ENCODE measurements at places on chromosomes 3 and 15.

DNA sequence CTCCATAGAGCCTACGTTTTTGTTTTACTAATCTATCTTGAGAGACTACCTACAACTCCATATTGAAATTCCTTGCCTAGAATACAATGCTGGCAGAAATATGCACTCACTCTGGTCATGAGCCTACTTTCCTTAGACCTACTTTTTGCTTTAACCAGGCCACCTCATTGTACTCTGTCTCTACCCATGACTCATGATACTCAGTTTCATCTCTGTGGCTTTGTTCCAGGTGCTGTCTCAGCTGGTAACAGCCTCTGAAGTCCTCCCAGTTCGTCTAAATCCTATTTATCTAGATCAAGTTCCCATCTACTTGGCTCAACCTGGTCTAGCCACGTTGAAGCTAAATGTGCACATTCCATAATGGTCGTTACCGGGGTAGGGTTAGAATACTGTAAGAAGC is 536.4 kb downstream of the RSL24D1 start:
- DNase-seq = no peak

GRCh38 chr15:89329329-89330084 is 5.1 kb downstream of the POLG start:
- no peak for DNase-seq

DNA sequence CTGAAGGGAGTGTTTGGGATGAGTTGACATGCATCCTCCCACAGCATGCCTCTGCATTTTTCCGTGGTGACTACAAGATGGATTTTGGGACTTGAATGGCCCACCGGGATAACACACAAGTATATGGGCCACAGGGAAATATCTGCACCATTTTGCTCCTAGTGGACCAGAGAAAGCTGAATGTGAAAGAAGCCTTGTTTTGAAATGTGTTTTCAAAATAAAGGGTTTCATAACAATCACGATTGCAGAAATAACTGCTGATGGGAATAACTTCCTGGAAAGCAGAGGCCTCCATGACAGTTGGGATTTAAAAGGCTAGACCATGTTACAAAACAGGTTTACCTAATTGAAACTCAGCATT is 77.5 kb upstream of the PRR23C start:
- no peak for DNase-seq

DNA sequence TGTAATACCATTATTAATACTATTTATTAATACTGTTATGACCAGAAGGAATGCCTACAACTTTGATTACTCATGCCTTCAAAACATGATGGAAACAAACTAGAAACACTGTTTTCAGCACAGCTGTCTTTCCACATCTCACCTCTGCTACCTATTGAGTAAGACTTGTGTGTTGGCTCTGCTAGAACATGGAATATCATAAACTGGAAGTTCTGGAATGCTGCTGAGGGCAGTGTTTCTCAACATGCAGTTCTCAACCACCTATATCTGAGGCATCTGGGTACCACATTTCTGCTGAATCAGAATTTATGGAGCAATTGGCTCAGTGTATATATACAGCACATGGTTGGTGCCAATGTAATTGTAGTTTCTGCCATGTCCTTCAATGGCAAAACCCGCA is 392.1 kb downstream of the TUSC7 start:
- no peak for DNase-seq

GRCh38 chr3:195319060-195319459 is 48.1 kb upstream of the XXYLT1 start:
- no peak for DNase-seq

GRCh38 chr15:85491691-85492090 is 111.3 kb downstream of the AKAP13 start:
- no peak for DNase-seq

DNA sequence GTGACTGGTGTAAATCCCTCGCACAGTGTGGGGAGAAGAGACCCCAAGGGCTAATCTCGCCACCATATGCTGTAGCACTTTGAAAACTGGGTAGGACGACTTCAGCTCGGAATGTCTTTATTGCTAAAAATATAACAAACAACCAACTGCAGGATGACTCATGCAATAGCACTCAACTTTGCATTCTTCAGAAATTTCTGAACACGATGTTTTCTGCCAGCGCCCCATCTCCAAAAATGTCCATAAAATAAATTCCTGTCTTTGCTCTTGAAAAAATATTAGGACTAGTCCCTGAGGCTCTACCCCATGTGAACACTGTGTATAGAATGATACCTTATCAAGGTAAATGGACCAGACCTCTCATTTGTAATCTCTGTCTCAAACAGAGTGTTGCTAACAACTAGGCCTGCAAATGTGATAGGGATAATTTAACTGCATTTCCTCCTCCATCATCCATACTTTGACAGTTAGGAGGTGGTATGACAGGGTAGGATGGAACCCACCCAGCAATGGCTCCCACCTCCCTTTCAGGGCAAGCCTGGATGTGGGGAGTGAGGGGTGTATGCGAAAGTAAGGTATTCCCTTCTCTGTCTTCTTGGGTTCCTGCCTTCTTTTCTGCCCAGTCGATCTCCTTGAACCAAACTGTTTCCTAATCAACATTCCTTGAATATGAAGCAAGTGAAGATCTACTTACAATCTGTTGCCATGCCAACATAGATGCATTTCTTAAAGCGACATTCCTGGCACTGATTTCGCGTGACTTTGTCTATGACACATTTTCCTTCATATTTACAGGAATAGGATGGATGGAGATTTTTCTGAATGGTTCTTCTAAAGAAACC is 201.1 kb downstream of the NR1D2 start:
- no peak for DNase-seq

DNA sequence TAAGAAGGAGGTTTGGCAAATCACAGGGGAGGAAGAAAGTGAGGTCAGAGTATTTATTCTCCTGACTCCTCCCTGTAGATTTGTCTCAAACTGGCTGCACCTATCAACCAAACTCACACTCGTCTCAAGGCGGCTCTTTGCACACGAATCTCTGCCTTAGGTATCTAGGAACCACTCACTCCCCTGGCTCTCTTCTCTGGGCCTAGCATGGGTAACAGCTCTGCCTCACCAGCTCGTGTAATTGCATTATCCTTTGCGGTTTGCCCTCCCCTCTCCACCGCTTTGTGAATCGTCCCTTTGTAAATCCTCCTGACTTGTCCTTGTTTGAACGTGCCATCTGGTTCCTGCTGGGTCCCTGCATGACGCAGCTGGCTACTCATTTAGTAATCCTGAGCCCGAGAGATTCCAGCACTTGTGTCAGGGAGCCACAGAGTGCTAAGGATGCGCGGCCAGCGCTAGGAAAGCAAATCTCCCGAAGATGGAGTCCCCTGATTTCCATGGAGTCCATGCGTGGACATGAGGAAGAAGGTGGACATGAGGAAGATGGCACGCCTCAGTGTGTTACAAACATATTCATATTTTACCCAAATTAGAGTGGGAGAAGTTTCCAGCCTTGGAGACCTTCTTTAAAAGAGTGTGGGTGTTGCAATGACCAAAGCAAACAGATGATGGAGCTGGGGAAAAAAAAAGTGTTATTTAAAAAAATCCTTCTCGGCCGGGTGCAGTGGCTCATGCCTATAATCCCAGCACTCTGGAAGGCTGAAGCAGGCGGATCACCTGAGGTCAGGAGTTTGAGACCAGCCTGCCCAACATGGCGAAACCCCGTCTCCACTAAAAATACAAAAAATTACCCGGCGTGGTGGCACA is 26.7 kb downstream of the NRROS start:
- no peak for DNase-seq

DNA sequence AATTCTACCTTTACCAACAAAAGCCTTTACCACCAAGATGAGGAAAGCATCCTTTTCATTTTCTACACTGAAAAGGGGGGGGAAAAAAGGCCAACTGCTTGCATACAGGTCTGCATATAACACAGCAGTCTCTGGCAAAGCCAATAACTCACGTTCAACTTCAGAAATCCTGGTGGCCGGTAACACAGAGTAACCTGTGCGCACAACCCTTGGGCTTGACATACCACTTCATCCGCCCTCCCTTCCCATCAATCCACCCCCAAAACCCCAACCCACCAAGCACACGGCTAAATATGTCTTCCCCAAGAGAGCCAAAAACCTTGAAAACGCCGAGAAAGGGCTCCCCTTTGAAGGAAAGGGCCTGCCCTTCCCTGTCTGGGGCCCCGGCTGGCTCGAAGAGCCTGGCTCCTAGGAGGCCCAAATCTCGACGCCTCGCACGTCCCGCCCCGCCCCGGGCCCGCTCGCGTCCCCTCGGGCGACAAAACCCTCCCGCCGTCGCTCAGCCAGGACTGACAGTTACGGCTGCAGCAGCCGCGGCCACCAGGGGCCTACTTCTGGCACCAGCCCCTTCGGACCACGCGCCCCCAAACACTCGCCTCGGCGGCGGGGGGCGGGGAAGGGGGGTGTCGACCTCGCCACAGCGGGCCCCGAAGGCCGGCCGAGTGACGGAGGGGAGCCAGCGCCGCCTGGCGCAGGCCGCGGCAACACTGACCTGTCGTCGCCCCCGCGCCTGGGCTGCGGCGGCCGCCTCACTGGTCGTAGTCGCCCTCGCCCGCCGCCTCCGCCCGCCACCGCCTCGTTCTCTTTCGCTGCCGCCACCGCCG is 835 bp downstream of the UBE3A start:
- DNase-seq = no peak

GRCh38 chr3:152226176-152226575 is 42.6 kb upstream of the MBNL1 start:
- DNase-seq = no peak

- no peak for DNase-seq
These were observed 115.9 kb downstream of the DCLK3 start for GRCh38 chr3:36648241-36649034.

DNA sequence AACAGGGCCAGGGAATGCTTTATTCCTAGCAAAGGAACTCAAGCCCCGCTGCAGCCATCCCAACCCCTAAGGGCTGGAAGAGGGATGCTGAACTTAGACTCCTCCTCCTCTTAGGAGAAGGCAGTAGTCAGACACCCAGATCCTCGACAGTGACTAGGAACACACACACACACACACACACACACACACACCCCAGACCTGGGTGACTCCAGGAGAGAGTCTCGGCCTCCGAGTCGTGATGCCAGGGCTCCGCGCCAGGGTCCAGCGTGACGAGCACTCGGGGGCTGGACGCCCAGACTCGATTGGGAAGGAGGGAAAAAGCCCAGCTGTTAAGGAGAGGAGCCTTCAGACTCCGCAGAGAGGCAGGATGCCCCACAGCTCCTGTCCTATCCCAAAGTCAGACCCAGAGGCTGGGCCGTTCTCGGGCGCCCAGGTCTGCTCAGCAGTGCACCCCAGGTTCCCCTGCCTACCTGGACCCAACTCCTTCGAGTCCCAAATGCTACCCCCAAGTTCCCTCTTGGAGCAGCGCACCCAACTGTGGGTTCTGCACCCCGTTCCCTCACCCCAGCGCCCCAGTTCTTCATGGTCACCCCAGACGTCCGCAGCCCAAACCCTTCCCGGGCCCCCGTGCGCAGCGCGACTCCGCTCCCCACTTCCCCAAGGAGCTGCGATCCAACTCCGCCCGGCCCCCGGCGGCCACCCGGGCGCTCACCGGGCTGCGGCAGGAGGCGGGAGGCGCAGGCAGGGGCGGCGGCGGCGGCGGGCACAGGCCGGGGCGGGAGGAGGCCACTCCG is 421 bp downstream of the BMF start:
- DNase-seq = no peak

- DNase-seq = no peak
These were observed 342.0 kb upstream of the CTDSPL start for GRCh38 chr3:37519661-37520060.

GRCh38 chr3:129435367-129435766 is 4.4 kb downstream of the MBD4 start:
- no peak for DNase-seq

DNA sequence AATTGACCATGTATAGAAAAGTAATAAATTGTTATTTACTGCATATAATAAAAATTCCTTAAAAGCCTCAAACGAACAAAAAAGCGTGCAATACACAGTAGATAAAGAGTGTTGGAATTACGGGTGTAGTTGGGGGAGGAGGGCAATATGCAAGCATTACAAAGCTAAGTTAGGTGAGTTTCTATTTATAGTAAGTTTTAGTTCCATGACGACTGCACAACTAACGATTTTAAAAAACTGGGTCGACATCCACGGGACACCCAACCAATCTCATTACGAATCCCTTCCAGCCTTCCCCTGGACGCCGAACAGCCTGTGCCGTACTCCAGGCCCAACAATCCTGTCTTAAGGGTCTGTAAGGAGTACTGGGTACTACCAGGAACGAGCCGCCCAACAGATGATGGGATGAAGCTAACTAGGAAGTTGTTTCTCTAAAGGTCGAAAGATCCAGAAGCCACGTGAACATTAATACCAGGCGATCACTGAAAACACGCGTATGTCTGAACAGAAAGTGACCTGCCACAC is 677 bp downstream of the POLQ start:
- no peak for DNase-seq

GRCh38 chr3:117019082-117019713 is 309.6 kb downstream of the TUSC7 start:
- DNase-seq = peak; percentile 41

GRCh38 chr15:69758810-69759790 is 306.5 kb downstream of the RPLP1 start:
- DNase-seq = no peak

- no peak for DNase-seq
These were observed 177.0 kb downstream of the RAB11A start for GRCh38 chr15:66046326-66046725.

DNA sequence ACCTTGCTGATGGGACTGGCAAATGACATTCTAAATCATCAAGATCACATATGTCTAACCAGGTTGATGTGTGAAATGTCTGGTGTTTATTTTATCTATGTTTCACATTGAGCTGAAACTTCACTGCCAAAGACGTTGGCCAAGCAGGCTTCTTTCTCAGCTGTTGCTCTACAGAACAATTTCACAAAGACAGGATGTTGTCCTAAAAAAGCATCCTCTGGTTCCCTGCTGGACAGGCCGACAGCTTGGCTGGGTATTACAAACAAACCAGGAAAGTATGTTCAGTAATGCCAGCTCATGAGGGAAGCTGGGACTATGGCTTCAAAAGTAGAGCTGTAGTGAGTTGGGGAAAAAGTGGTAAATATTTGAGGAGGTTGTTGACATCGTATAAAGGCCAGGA is 179.4 kb downstream of the FAM43A start:
- no peak for DNase-seq

- no peak for DNase-seq
These were observed 87.9 kb downstream of the CHST2 start for GRCh38 chr3:143207338-143207961.

GRCh38 chr3:1987980-1988379 is 110.7 kb upstream of the CNTN4 start:
- no peak for DNase-seq
